ENCODE measurements at places on chromosomes 3 and 15.

- no peak for DNase-seq
Observed at GRCh38 chr3:134083008-134083407, 53.3 kb upstream of the SLCO2A1 start.

GRCh38 chr15:31352911-31353811 lies 26.5 kb downstream of the KLF13 start:
- DNase-seq = peak; percentile 40

DNA sequence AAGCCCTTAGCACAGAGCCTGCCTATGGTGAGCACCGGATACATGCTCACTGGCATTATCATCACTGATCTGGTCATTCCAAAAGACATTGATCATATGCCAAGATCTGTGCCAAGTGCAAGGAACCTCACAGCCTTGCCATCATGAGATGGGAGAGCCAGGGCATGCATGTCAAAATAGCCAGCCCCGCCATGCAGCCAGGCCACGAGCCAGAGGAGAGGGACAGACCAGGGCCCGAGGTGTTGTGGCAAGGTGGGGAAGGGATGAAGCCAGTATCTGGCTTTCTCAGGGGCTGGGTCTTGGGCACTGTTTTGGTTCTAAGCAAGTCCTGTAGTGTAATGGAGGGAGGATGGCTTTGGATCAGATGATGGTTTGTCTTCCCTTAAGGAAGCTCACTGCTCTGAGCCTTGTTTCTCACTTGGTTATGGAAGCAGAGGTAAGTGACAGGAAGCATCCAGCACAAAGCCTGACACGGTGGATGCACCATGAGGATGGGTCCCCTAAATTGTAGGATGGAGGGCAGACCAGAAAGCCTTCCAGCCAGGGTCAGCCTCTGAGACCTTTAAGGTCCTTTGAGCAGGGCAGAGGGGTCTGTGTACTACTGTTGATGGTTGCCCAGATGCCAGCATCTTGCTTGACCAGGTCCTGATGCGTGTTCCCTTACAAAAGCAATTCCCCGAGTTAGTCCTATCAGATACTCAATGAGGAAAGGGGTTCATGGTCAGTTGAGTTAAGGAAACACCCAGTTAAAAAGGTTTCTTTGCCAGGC lies 247.7 kb upstream of the TLE3 start:
- DNase-seq = no peak

GRCh38 chr15:60054472-60054871 lies 50.4 kb downstream of the FOXB1 start:
- peak; percentile 9 for DNase-seq

GRCh38 chr15:99185414-99186130 lies 63.8 kb downstream of the TTC23 start:
- DNase-seq = no peak

- no peak for DNase-seq
Observed at GRCh38 chr3:30664459-30664858, 58.1 kb downstream of the TGFBR2 start.

DNA sequence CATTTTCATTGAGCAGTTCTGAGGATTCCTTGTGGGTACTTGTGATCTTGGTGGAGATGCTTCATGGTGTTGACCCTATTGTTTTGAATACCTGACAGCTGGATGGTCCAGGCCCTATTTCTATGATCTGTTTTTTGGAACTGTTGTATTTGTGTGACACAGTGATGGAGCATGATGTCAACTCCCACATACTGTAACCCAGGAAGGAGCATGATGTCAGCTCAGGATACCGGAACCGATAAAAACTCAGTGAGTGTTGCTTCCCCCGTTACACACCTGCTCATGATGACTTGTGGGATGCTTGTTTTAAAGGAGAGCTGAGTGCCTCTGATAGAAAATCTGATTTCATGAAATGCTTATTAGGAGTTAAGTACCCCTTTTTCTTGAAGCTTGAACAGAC lies 45.1 kb downstream of the ZBTB38 start:
- no peak for DNase-seq

GRCh38 chr3:144390786-144391185 lies 419.2 kb downstream of the DIPK2A start:
- DNase-seq = no peak

GRCh38 chr3:62566022-62566557 lies 192.7 kb upstream of the FEZF2 start:
- no peak for DNase-seq

DNA sequence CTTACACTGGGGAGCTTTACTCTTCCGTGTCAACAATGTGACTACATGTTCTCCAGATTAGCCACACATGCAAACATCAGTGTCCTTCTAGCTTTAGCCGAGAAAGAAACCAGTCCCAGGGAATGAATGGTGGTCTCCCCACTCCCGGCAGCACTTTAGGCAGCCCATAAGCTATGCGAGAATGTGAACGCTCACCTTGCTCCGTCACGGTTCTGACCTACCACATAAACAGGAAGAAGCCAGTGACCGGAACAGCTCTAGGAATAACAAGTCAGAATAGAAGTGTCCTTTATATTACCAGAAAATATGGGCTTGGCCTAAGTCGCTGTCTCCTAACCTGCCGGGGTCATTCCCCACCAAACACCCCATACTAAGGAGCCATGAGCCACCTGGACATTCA lies 98.0 kb upstream of the ABHD17C start:
- DNase-seq = peak; percentile 24

DNA sequence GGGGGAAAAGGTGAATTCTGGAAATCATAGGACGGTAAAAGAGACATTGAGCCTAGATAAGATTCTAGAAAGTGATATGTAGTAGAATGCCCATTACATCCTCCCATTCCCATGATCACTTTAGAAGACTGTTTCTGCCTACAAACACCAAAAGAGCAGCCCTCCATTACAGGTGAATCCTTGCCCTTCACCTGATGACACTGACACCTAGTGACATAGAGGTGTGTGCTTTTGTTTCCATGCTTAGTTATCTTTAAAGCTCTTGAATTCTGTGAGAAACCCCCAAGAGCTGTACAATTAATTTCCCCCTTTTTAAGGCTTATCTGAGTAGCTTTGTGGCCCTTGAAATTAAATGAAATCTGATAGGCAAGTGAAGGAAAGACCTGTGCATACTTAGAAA lies 8.3 kb upstream of the BBX start:
- DNase-seq = peak; percentile 5

GRCh38 chr3:153970741-153971347 lies 150.3 kb upstream of the ARHGEF26 start:
- DNase-seq = peak; percentile 37

- DNase-seq = peak; percentile 52
Observed at GRCh38 chr15:57827021-57827420, 120.5 kb downstream of the POLR2M start.

- no peak for DNase-seq
Observed at GRCh38 chr15:81443040-81443820, 69.2 kb upstream of the TMC3 start.

- peak; percentile 70 for DNase-seq
Observed at GRCh38 chr3:168847291-168847883, 751.7 kb upstream of the GOLIM4 start.

GRCh38 chr3:12663401-12663935 lies 449 bp downstream of the RAF1 start:
- DNase-seq = peak; percentile 57

GRCh38 chr3:35707904-35708303 lies 68.6 kb downstream of the ARPP21 start:
- DNase-seq = no peak

DNA sequence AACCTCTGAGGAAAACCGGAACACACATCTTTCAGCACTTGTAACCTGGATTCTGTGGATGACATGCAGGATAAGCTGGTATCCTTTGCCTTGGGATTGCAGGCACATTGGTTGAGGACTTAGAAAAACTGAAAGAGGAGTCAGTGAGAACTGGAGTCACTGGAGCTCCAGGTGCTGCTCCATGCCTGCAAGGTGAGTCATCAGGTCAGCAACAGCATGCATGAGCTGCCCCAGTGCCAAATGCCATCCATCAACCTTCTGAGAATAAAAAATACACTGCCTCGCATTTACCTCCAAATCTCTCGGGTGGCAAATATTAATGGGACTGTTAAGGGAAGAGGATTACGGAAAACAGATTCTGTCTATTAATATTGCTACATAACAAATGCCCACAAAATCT lies 729.1 kb downstream of the NTRK3 start:
- DNase-seq = peak; percentile 1

- DNase-seq = no peak
Observed at GRCh38 chr15:63595688-63596087, 1.5 kb upstream of the FBXL22 start.

GRCh38 chr15:73770050-73770449 lies 16.9 kb upstream of the INSYN1 start:
- no peak for DNase-seq

- peak; percentile 67 for DNase-seq
Observed at GRCh38 chr3:173371848-173372487, 25.6 kb upstream of the NLGN1 start.

Measured in DMS53 (cell line).